ENCODE measurements at places on chromosomes 12 and 14.

DNA sequence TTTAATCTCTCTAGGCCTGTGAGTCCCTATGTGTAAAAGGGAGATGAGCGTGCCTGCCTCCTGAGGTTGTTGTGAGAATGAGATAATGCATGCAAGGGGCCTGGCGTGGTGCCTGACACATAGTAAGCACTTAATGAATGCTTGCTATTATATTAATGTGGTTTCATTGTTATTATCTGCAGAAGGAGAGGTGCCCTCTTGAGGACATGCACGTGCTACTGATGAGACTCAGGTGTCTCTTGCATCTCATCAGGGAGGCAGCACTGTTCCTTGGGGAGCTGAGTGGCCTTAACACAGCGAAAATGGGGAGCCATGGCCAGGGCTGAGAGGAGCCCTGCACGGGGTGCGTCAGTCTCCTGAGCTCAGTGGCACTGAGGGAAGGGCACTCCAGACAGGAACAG is 29.9 kb upstream of the BCDIN3D start:
- no peak for DNase-seq

DNA sequence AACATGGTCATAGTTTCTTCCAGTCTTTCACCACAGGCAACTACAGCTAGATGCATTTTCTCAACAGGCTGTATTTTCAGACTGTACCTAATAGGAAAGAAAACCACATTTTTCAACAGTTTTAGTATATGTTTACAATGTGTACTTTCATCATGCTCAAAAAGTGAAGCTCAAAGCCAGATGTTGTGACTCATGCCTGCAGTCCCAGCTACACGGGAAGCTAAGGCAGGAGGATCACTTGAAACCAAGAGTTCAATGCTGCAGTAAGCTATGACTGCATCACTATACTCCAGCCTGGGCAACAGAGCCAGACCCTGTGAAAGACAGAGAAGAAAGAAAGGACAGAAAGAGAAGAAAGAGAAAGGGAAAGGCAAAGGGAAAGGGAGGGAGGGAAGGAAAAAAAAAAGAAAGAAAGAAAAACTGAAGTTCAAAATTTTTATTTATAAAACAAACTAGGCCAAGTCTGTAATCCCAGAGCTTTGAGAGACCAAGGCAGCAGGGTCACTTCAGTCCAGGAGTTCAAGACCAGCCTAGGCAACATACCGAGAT is 25.5 kb downstream of the GXYLT1 start:
- no peak for DNase-seq

GRCh38 chr14:64841121-64841651 is 38.5 kb downstream of the SPTB start:
- DNase-seq, result peak; percentile 37

DNA sequence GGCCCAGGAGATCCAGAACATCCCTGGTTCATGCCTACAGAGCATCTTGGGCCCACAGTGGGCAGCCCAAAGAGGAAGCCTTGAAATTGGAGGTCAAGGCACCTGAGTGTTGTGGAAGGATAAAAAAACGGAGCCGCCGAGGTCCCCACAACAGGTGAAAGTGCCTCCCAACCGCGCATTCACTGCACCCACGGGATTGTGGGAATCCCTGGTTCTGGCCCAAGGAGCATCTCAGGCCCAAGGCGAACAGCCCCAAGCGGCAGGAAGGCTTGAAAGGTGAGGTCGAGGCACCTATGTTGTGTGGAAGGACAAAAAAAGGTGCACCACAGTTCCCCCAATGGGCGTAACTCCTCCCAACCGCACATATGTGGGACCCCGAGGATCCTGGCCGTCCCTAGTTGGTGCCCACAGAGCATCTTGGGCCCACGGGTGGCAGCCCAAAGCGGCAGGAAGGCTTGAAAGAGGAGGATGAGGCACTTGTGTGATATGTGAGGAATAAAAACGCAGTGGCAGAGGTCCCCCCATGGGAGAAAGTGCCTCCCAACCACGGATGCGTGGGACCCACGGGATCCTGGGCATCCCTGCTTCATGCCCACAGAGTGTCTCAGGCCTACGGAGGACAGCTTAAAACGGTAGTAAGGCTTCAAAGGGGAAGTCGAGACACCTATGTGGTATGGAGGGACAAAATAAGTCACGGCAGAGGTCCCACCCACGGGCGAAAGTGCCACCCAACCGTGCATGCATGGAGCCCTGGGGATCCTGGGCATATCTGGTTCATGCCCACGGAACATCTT is 583.9 kb downstream of the ALG10 start:
- DNase-seq, result no peak

GRCh38 chr14:36807727-36808126 is 146.1 kb downstream of the PAX9 start:
- DNase-seq, result no peak

- DNase-seq, result peak; percentile 6
Measured at GRCh38 chr12:125340791-125341190, 275.6 kb downstream of the AACS start.

DNA sequence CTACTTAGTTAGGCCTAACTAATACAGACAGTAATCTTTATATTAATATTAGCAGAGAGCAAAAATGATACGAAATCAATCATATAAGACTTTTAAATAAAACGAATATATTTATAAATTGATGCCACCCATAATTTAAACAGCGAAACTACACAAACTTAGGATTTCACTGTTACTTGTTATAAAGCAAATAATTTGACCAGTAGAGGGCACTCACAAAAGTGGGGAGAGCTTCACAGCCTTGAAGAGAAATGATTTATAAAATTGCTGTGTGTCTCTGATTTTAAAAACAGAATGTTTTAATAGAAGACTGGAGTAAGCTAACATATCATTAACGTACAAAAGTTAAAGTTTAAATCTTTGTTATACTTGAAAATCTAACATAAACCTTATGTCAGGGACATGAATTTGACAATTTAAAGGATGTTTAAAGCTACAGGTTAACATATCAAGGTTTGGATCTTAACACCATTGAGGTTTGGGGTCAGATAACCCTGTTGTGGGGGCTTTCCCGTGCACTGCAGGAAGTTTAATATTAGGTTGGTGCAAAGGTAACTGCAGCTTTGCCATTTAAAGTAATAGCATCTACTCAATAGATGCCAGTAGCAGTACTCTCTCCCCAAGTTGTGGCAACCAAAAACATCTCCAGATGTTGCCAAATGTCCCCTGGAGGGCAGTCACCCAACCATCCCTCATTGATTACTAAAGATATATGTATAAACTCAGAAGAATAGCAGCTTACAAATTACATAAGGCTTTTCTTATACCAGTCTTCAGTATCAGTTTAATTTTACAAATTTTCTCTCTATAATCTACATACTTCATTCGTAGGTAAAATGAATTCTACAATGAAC is 9.3 kb downstream of the KRAS start:
- no peak for DNase-seq

DNA sequence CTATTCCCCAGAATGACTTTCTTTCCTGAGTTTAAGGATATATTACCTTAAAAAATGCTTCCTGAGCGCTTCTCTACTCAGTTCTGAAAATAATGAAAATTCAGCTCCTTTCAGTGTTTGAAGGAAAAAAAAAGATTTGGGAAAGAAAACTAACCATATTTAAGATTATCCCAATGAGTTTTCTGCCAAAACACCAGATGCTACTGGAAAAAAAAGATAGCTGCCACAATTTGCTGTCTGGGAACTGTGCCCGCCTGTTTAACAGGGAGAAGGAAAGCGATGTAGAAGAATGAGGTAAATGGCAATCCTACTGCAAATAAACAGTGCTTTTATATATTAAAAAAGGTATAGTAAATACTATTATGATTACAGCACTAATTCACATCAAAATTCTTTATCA is 367.6 kb upstream of the PRICKLE1 start:
- no peak for DNase-seq

- DNase-seq, result no peak
Measured at GRCh38 chr12:66497008-66497897, 181.6 kb downstream of the GRIP1 start.

DNA sequence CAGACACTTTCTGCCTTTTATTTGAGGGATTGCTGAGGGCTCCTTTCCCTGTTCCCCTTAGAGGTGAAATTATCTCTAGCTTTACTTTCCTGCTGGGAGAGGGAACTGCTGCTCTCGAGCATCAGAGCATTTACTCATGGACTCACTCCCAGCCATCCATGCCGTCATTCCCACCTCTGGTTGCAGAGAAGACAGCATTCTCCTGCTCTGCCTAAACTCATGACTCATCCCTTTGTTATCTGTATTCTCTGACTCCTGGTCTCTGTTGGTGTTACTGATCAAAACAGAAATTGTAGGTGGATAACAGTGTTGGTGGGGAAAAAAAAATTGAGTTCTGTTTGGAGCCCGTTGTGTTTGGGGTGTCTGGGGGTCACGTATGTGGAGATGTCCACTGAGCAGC is 159.3 kb downstream of the TTC8 start:
- DNase-seq, result no peak

GRCh38 chr12:93256256-93256969 is 121.3 kb upstream of the NUDT4 start:
- no peak for DNase-seq

DNA sequence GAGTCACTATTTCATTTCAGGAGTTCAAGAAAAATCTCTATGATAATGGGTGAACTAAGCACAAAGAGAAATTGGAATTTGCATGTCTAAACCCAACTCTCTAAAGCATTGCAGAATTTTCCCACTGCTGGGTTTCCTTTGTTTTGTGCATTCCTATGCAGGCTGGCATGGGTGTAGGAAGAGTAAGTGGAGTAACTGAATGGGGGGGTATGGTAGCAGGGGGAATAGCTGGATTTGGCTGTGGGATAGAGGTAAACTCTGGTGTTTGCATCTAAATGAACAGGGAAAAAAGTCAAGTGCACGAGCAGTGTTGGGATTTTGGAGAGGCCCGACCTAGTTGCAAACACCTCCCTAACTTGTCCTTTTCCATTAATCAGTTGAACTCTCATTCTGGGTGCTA is 159.1 kb downstream of the ANO4 start:
- no peak for DNase-seq

DNA sequence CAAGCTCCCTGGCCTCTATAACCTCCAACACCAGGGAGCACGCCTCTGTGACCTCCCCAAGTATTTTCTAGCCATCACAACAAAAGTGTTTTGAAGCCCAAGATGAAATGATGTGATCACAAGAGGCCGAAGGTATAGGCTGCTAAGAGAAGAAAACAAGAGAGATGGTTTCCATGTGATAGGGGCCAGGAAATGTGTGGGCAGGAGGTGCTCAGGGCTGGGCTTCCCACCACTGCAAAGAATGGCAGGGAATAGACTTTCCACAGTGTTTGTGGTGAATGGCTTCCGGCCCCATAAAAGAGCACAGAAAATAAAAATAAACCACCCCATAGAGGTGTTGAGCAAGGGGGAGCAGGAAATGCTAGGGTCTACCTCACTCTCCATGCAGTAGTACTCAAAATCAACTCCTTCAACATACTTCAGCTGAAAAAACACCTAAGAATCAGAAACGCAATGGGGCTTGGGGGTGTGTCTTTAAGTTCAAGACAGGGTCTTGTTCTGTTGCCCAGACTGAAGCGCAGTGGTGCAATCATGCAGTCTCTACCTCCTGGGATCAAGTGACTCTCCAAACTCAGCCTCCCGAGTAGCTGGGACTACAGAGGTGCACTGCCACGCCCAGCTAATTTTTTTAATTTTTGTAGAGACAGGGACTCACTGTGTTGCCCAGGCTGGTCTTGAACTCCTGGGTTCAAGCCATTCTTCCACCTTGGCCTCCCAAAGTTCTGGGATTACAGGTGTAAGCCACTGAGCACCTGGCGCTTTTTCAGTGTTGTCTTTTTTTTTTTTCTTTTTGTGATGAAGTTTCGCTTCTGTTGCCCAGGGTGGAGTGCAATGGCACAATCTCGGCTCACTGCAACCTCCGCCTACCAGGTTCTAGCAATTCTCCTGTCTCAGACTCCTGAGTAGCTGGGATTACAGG is 27.1 kb downstream of the DAD1 start:
- DNase-seq, result no peak

- peak; percentile 90 for DNase-seq
Measured at GRCh38 chr12:13099844-13100604, 3.4 kb downstream of the GSG1 start.

DNA sequence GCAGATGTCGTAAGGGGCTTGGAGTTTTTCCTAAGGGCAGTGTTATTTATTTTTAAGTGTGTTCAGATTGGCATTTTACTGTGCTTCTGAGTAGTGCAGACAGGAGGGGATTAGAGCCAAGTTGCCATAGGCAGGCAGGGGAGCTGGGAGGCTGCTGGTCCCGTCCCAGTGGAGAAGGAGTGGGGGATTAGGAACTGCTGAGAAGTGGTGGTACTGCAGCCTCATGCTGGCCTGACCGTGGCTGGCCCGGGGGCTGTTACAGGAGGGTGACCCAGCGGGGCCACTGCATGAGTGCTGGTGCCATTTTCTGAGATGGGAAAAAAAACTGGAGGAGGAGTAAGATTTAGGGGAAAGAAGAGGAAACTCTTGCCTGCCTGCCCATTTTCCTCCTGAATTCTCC is 52.3 kb upstream of the DLK1 start:
- DNase-seq, result no peak

- DNase-seq, result peak; percentile 100
Measured at GRCh38 chr14:51382506-51382905, 142.5 kb downstream of the TMX1 start.

GRCh38 chr14:94161981-94162380 is 12.1 kb upstream of the PPP4R4 start:
- DNase-seq, result no peak

DNA sequence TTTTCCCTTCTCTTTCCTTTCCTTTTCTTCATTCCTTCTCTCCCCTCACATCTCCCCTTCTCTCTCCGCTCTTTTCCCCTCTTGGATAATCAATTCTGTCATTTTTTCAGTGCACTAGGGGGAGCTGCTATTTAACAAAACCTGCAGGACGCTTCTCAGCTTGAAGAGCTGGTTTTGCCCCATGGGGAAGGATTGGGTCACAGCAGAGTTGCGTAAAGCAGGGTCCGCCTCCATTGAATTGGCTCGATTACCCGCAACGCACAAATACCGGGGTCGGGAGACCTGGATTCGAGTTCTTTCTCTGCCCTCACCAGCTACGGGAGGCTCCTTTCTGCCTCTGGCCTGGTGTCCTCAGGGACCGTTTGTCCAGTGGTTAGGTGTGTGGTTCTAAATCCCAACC is 42.1 kb upstream of the CHGA start:
- peak; percentile 18 for DNase-seq

GRCh38 chr14:92615451-92615850 is 101.9 kb downstream of the RIN3 start:
- DNase-seq, result no peak

DNA sequence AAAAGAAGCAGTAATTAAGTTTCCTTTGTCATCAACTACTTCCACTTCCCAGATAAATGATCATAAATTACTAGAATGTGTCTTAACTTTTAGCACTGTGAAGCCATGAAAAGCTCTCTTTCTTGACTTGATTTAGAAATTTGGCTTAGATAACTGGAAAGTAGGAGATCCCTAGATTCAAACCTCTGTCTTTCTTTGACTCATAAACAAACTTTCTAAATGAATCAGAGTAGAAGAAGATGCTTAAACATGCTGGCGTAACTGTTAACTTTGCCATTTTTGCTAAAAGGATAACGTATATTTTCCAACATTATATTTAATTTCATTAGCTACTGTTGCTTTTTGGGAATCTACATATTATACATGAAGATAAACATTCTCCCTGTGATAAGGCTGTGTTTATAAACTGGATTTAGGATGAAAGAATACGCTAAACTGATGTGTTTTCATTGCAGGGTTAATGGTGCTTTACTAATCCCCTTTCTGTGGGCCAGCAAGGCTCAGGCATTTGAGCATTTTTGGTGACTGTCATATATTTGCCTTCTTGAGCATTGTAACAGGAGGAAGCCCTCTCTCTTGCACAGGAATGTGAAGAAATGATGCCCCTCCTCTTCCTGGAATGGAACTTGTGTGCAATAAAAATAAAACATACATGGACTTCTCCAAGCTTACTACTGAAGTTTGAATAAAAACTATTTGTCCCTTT is 301.4 kb downstream of the BMP4 start:
- DNase-seq, result no peak

- DNase-seq, result no peak
Measured at GRCh38 chr12:117025481-117026151, 73.6 kb downstream of the TESC start.
